ENCODE measurements at places on chromosomes 12 and 14. TPM values are rescaled to one million over a fixed set of nuclear protein-coding genes. Genes with fewer than 3 reads are reported as not detected.

Gene BCL2L14
- 2.7 TPM for total RNA-seq

Gene STYK1
- total RNA-seq, result 1.6 TPM

Gene SYCP3
- 0.25 TPM for total RNA-seq

Gene PLEK2
- 10.8 TPM for total RNA-seq

GRCh38 chr14:69038455-69039287, 59.6 kb upstream of the ACTN1 start:
- no peak for DNase-seq

GRCh38 chr14:104827177-104828055, 26.5 kb downstream of the ZBTB42 start:
- DNase-seq, result peak; percentile 84

DNA sequence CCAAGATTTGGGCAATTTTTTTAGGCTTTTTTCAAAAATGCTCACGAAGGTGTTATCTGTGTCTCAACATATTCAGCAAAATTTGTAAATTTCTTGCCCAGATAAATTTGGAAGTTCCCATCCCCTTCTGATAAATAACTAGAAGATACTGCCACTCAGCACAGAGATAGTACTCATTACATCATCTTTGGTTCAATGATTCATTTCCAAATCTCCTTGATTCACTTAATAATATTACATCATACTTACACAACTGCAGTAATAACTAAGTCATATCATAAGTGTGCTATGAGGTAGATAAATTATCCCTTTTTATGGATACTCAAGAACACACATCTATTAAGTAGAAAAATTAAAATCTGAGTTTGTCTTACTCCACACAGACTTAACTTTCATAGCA, 89.4 kb downstream of the RPAP3 start:
- no peak for DNase-seq

GRCh38 chr12:124423761-124424515, 129.0 kb downstream of the RFLNA start:
- DNase-seq, result no peak

- DNase-seq, result no peak
Measured at GRCh38 chr12:57027011-57027804, 10.9 kb upstream of the TAC3 start.

DNA sequence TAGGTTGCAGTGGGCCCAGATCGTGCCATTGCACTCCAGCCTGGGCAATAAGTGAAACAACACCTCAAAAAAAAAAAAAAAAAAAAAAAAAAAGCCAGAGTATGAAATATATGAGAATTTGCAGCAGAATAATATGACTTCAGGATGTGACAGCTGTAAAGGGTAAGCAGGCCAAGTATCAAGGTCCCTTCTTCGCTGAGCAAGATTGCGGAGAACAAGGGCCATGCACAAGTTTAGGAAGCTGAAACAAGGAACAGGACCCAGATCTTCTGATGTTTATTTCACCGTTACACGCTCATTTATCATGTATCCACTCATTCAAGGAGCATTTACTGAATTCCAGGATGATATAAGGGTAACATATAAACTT, 659 bp upstream of the FOXJ2 start:
- no peak for DNase-seq

- DNase-seq, result peak; percentile 67
Measured at GRCh38 chr14:100900837-100901390, 2.6 kb downstream of the RTL1 start.

DNA sequence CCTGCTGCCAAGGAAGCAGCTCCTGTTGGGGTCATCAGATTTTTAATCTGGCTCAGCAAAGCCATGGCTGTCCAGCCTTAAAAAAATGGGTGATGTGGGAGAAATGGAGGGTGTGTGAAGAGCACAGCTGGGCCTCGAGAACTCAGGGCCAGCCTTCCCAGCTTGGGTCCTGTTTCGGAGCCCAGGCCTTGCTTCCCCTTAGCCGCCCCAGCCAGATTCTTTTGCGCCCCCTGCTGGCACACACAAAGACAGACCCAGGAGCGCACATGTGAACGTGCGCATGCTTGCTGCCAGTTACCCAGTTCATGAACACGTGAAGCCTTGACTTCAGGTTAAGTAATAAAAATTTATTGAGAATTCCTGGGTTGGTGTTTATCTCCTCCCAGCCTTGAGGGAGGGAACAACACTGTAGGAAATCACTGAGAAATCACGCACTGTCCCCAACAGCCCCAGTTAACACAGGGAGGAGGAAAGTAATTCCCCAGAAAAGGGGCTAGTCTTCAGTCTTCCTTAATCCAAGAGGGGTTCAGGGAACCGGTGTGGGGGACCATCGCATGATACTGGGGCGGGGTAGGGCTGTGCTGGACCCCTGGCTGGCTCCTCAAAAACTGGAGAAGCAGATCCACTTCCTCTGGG, 5.3 kb downstream of the PHB2 start:
- DNase-seq, result peak; percentile 94

Data from kidney (tissue), 22 donors.